ENCODE measurements at places on chromosomes 1 and 21.
A peak's percentile ranks its signal among the peaks of the same experiment; 100 is the strongest.

GRCh38 chr1:202998836-202999750 lies 8.1 kb upstream of the TMEM183A start:
- DNase-seq, result no peak

GRCh38 chr1:100353071-100353801 lies 930 bp downstream of the CDC14A start:
- no peak for DNase-seq

DNA sequence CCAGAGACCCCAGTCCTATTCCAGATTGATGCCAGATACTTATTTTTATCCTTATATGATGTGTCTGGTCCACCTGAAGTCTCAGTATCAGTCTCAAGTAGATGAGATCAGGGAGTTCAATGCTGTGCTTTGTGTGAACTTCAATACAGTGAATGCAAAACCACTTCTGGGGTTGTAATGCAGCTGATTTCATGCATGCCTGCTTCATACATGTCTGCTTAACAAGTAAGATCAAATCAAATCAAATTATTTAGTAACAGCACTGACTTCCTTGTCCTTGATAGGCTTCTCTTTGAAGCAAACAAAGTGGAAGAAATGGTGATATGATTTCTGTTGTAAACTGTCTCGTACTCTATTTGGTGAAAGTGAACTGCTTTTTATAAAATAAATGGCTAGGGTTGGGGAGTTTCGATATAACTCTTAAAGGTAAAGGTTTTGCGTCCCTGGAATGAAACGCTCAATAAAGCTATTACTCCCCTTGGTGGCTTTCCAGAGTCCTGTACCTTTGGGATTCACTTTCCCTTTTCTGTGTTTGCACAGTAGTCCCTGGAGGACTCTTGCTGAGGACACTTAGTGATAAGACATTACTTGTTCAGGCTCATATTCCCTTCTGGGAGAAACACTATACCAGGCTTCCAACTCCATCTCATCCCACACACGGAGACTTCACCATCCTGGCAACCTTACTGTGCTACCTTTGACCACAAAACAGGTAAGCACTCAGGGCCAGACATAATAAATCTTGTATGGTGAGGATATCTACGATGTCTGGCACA lies 59.3 kb downstream of the FH start:
- DNase-seq, result no peak

DNA sequence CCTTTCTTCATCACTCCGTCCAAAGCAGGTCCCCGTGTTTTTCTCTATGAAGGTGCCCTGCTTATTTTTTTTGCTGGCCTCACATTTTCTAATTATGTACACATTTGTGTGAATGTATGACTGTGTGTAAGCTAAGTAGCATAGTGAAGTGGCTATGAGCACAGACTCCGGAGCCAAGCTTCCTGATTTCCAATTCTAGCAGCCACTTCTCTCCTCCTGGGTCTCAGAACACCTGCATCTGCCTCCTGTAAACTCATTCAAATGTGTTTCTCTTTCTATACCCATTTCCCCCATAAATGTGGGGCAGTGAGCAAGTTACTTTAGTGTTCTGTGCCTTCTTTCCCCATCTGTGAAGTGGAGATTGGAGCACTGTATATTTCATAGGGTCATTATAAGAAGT lies 2.1 kb downstream of the SLAMF6 start:
- DNase-seq, result no peak

- DNase-seq, result no peak
Observed at GRCh38 chr1:233750139-233750538, 136.2 kb downstream of the KCNK1 start.

- no peak for DNase-seq
Observed at GRCh38 chr1:227006226-227006796, 66.2 kb downstream of the COQ8A start.

GRCh38 chr1:214364786-214365295 lies 83.9 kb downstream of the SMYD2 start:
- DNase-seq, result no peak

DNA sequence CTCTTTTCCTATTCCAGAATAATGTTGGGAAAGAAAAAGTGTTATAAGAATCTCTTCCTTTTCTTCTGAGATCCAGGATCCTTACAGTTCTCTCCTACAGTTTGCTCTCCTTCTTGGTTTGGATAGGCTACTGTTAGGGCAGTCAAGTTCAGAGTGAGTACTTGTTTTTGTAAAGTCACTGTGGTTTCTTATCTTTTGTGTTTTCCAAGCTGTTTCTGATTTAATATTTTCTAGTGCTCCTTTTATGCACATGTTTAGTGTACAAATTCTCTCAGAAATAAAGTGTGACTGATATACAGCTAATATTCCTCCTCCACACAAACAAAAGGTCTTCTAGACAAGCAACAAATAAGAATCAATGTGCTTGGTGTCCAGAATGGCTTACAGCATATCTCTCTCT lies 107.7 kb downstream of the BACH1 start:
- DNase-seq, result no peak

DNA sequence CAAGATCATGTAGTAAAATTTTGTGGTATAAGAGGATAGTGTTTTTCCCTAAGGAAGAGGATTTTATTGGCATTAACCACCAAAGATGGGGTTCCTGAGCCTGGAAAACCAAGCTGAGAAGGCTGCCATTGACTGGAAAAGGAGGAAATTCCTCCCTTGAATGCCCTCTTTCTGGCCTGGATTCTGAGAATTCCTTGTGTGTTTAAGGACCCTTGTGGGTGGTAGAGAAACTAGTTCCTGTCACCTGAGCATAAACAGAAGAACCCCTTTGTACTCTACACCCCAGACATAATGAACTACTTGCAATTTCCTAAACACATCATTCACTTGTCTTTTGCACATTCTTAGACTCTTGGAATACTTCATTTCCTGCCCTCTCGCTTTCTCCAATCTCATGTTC lies 33.1 kb upstream of the CEP350 start:
- no peak for DNase-seq

GRCh38 chr1:84330125-84330984 lies 28.8 kb downstream of the SAMD13 start:
- no peak for DNase-seq

- no peak for DNase-seq
Observed at GRCh38 chr1:112806090-112806642, 91.0 kb upstream of the PPM1J start.

DNA sequence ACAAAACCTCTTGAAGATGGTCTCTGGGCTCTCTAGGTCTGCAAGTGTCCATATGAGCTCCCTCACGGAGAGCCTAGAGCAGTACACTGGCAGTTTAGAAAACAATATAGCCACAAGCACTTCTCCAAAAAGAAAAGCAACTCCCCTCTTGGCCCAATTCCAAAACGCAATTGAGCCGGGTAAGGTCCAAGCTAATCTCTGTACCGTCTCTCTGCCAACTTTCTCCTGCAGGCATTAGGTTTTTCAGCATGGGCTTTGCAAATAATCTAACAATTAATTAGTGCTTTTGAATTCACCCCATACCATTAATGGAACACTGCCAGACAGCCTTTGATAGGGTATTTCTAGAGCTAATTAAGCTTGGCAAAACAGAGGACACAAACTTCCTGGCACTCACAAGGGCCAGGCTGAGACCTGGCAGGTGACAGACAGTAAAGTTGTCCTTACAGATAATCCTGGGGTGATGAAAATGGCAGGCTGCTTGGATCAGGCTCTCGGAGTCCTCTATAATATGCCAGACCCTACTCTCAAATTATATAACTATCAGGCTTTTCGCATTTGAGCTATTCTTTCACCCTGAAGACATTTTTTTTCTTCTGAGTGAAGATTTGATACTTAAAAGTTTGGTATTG lies 39.8 kb downstream of the TGFBR3 start:
- peak; percentile 93 for DNase-seq

DNA sequence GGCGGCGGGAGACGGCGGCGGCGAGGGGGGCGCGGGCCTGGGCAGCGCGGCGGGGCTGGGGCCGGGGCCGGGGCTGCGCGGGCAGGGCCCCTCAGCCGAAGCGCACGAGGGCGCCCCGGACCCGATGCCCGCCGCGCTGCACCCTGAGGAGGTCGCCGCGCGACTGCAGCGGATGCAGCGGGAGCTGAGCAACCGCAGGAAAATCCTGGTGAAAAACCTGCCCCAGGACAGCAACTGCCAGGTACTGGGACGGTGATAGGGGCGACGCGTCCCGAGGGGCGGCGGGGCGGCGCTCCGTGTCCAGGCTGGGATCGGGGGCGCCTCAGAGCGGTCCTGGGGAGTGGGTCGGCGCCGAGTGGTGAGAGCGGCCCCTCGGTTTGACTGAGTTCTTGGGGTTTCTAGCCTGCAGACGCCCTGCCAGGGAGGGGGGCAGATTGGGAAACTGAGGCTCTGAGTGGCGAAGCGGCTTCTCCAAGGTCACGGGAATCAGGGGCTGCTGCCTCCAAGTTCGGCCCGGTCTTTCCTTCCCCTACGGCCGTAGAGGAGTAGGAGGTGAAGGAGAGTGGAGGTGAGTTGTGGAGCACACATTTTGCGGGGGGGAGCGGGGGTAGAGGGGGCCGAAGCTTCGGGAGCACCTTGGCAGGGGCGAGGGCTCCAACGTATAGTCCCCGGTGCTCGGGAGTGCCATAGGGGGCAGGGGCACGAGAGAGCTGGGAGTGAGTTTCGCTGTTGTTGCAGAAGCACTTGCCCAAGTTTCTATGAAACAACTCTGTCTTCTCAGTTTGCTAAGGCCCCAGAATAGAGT lies 508 bp downstream of the RAVER2 start:
- no peak for DNase-seq

GRCh38 chr1:180964595-180964994 lies 51.9 kb downstream of the KIAA1614 start:
- no peak for DNase-seq

DNA sequence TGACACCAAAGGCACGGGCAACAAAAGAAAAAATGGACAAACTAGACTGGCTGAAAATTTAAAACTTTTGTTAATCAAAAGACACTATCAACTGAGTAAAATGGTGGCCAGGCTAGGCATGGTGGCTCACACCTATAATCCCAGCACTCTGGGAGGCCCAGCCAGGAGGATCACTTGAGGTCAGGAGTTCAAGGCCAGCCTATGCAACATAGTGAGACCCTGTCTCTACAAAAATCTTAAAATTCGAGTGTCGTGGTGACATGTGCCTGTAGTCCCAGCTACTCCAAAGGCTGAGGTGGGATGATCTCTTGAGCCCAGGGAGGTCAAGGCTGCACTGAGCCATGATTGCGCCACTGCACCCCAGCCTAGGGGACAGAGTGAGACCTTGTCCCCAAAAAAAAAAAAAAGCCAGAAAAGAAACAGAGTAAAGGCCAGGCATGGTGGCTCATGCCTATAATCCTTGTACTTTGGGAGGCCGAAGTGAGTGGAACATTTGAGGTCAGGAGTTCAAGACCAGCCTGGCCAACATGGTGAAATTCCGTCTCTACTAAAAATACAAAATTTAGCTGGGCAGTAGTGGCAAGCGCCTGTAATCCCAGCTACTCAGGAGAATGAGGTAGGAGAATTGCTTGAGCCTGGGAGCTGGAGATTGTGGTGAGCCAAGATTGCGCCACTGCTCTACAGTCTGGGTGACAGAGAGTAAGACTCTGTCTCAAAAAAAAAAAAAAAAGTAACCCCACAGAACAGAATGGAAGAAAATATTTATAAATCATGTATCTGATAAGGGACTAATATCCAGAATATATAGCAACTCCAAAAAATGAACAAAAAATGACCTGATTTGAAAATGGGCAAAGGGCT lies 8.0 kb downstream of the TUT4 start:
- no peak for DNase-seq

GRCh38 chr1:161258439-161259344 lies at the start of gene PCP4L1:
PCP4L1 (plus strand) TSS chr1:161258745; CDS start chr1:161258975, 230 bp downstream.
- no peak for DNase-seq

GRCh38 chr1:5436808-5437207 lies 555.4 kb downstream of the NPHP4 start:
- DNase-seq, result no peak

- DNase-seq, result no peak
Observed at GRCh38 chr1:224498574-224499170, 64.1 kb upstream of the WDR26 start.

GRCh38 chr21:42433946-42434551 lies 30.3 kb downstream of the UBASH3A start:
- DNase-seq, result no peak

DNA sequence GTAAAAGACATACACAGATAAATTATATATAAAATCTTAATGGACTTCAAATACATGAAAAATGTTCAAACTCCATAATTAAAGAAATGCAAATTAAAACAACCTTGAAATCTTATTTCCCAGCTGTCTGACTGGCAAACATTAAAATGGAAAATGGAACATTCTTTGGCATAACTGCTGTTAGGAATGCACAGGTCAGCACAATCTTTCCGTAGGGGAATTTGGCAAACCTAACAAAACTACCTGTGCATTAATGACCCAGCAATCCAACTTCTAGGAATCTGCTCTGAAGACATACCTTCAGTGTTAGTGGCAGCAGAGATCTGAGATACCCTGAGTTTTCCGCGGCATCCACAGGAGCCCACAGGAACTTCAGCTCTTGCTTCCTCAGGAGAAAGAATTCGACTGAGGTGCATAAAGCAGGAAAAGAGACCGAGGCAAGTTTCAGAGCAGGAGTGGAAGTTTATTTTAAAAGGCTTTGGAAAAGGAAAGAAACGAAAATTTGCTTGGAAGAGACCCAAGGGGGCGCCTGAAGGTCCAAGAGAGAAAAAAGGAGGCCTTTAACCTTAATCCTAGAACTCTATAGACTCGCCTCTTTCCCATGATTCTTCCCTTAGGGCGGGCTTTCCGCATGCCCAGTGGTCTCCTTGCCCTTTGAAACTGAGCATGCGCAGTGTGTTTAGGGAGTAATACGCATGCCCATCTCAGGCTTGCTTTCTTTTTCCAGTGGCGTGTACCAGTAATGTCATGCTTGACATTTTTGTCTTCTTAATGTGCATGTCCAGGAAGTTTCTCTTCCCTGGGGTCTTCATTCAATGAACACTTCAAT lies 24.8 kb downstream of the LYPD8 start:
- no peak for DNase-seq
